ENCODE measurements at places on chromosomes 2 and 18.

- no peak for DNase-seq
These were observed 58.7 kb downstream of the PAX3 start for GRCh38 chr2:222239945-222240675.

DNA sequence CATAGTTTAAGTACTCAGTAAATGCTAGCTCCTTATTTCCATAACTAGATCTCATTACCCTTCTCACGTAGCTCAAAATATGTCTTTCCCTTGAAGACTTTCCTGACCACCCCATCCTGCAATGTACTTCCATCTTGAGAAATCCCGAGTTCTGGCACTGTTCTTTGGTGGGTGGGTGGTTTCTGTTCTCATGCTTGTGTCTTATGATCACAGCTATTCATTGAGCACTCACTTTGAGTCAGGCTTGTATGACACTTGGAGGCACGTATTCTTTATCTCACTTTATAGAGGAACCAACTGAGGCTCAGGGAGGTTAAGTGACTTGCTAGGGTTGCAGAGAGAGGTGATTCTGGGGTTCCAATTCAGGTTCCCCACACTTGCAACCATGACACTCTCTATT is 9.0 kb upstream of the CLIP4 start:
- no peak for DNase-seq

DNA sequence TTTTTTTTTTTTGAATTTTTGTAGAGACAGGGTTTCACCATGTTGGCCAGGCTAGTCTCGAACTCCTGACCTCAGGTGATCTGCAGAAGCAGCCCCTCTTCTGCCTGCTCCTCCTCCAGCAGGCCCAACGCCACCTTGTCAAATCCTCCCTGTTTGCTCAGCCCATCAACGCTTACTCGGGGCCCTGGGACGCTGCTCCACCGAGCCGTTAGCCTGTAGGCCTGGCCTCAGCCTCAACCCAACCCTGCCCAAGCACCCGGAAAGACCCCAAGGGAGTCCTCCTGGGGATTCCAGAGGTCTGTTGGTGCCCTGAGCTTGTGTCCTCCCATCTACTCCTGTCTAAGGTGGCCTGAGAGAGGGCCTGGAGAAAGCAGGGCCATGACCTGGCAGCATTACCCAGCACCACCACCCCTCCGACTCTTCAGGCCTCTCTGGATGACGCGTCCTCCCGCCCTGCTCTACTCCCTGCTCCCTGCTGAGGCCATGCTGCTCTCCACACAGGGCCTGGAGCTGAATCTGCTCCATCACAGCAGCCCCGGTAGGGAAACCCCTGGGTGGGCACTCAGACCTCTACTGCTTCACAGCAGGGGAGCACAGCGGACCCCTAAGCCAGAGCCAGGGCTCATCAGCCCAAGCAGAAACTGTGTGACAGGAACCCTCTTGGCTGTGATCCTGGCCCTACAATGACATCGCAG is 3.2 kb downstream of the STK25 start:
- DNase-seq, result no peak

GRCh38 chr2:11305958-11306357 is 38.5 kb downstream of the ROCK2 start:
- no peak for DNase-seq

- DNase-seq, result no peak
These were observed 185.9 kb downstream of the PDE1A start for GRCh38 chr2:182240862-182241371.

DNA sequence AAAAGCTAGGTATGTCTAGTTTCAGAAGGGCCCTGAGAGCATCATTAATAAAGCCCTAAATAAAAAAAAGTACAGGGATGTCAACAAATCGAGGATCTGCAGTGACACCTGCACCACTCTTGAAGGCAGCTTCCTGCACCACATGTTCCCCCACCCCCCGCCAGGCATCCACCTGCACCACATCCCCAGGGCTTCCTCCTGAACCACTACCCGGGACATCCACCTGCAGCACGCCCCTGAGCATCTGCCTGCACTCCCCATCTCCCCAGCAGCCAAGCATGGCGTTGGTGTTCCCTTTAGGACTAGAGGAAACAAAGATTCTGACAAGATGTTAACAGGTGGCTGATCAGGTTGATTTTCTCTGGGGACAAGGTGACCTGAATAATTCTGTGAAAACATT is 55.2 kb downstream of the DLGAP1 start:
- DNase-seq, result no peak

DNA sequence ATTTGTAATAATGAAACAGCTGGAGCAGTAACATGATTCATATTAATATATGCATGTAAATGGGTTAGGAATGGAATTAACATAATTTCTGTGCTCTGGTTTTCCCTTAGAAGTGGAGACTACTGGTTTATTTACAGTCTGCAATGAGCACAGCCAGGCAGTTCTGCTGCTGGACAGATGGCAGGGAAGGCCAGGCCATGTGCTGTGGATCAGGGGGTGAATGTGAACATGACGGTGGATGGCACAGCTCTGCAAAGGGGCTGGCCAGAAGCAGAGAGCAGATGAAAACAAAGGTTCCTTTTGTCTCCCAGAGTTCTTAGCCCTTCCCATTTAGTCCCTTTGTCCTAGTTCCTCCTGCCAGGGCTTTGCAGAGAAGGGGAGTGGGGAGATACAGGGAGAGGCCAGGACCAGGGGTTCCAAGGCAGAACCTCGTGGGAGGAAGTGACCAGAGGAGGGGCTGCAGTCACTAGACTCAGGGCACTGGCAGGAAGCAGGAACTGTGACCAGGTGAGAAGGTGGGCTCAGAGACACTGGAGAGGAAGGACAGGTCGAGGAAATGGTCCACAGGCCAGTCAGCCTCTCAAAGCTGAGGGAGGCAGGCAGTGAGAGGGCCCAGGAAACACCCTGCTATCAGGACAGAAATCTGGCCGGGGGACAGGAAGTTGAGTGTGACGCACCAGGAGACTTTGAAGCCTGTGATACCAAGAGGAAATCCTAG is 112.9 kb upstream of the ATP8B1 start:
- DNase-seq, result no peak

DNA sequence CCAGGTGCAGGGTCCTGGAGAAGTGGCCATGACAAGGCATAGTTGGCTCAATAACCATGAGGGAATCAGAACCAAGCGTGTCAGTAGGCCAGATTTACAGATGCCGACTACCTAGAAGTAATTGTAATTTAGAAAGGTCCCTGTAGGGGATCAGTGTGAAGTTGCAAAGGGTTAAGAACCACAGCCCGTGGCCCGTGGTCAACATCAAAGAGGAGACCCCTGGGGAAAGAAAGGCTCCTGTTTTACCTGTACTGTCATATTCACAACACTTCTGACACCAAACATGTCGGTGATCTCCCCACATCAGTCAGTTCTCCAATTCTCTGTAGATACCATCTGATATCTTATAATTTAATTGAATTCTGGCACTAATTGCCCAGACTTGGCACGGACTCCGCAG is 31.0 kb downstream of the SP100 start:
- DNase-seq, result no peak

DNA sequence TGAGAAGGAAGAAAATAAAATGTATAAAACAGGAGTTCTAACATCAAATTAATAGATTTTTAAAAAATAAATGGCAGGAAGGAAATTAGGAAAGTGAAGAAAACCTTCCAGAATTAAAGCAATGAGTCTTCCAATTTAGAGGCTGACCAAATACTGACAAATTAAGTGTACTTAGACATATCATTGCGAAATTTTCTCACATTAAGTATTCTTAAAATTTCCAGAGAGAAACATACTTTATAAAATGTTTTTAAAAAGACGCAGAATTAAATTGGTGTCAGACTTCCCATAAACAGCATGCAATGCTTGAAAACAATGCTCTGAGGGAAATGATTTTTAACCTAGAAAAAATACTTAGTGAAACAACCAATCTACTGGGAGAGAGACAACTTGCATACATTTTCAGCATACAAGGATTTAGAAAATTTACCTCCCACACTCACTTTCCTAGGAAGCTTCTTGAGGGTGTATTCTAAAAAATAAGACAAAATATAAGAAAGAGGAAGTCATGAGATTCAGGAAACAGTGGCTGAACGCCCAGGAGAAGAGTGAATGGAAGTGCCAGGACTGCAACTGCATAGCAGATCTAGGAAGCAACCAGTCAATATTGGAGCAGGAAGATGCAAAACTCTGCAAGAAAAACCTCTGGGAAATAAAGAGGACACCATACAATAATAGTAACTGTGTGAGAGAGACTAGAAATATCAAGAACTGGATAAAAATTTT is 339.9 kb downstream of the ADCYAP1 start:
- no peak for DNase-seq

DNA sequence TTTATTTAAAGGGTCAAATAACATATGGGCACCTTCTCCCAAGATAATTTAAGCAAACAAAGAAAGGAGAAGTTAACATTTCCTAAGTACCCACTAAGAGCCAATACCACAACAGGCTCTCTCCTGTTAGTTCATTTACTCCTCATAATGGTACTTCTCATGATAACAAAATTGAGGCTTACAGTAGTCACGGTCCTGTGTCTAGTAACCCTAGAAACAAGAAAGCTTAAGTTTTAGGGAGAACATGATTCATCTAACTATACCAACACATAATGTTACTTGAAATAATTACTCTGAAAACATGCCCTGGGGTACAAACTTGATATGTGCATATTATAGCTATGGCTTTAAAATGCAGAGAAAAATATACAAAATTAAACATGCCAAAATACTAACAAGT is 19.8 kb downstream of the IWS1 start:
- no peak for DNase-seq

GRCh38 chr2:219665926-219666325 is 38.5 kb downstream of the SLC4A3 start:
- no peak for DNase-seq

- no peak for DNase-seq
These were observed 186.5 kb upstream of the NRP2 start for GRCh38 chr2:205495819-205496218.

- no peak for DNase-seq
These were observed 69.5 kb upstream of the PELI1 start for GRCh38 chr2:64213532-64214275.

DNA sequence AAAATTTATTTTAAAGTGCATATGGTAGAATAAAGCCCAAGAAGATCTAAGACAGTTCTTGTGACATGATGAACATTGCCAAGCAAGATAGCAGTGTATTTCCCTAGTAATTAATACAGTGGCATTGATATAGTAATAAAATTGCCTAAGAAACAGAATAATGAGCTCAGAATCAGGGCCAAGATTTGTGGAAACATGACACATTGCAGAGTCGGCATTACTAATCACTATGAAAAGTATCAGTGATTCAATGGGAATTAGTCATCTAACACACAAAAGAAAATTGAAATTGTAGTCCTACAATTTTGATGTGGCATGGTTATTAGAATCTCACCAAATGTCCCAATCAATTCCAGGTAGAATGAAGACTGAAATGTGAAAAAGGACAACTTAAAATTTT is 243.0 kb upstream of the CYRIA start:
- no peak for DNase-seq

DNA sequence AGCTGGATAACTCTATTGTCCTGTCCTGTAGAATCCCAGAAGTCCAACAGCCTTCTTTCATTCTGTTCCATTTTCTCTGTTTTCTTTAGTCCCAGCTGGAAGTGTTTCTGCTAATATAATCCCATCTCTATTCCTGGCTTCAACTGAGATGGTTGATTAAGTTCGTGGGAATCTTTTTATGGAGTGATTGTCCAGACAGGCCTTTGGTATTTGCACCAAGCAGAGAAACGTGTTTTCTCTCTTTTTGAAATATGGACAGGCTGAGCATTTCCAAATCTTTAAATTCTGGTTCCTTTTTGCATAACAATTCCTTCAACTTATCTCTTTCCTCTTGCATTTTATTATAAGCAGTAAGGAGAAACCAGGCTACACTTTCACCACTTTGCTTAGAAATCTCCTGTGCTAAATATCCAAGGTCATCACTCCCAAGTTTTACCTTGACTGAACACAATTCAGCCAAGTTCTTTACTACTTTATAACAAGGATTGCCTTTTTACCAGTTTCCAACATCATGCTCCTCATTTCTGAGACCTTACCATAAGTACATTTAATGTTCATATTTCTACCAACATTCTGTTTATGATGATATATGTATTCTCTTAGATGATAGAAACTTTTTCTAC is 108.8 kb downstream of the ZFP36L2 start:
- no peak for DNase-seq

- no peak for DNase-seq
These were observed 36.3 kb upstream of the LBH start for GRCh38 chr2:30195016-30195415.

DNA sequence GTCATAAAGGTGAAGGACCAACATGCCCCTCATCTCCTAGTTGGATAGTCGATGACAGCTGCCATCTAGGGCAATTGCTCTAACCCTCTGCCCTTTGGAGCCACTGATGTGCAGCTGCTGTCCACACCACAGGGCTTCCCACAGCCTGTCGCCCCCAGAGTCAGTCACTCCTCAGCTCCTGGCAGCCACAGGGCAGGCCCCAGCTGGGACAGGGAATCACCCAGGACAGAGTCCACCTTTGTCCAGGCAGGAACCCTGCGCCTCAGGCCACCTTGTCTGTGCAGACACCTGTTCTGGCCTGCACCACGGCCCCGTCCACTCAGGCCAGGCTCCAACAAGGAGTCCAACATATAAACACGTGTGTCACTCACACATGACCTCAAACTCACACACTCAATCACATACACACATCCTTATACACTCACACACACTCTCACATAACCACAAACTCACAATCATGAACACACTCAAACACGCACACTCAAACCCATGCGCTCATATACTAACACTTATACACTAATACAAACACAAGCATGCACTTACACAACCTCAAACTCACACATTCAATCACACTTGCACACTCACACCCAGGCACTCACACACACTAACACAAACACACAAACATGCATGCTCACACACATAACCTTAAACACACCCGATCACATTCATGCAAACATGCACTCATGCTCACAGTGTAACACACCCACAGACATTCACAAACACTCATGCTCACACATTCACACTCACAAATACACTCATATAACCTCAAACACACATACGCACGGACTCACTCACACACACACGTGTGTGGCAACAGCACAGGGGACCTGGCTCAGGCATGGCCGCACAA is 29.7 kb downstream of the HDAC4 start:
- DNase-seq, result no peak

- DNase-seq, result no peak
These were observed 10.9 kb downstream of the SERPINB5 start for GRCh38 chr18:63487676-63488075.

- DNase-seq, result no peak
These were observed 615 bp upstream of the CCNT2 start for GRCh38 chr2:134917888-134918525.

GRCh38 chr2:37786854-37787253 is 115.4 kb upstream of the CDC42EP3 start:
- no peak for DNase-seq

DNA sequence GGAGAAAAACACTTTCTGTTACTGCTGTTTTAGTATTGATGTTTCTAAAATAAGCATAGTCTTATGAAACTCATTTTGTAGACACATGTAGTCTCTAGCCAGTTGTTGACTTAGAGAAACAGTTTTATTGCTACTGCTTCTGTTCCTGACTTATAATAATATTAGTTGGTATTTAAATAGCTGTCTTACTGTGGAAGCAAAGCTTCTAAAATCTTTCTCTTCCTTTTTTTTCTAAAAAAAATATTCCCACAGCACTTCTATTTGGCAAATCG is 121.8 kb downstream of the MTX2 start:
- no peak for DNase-seq
